ENCODE measurements at places on chromosomes 13 and 19. TPM values are rescaled to one million over a fixed set of nuclear protein-coding genes. Genes with fewer than 3 reads are reported as not detected.

The ADAMTSL5 gene
- total RNA-seq, result 46.9 TPM

The WDR87 gene
- not detected for total RNA-seq

The POSTN gene
- total RNA-seq, result 79.1 TPM

The AMER2 gene
- total RNA-seq, result not detected

The ZNF576 gene
- 13.0 TPM for total RNA-seq

The GSX1 gene
- not detected for total RNA-seq

The CYSLTR2 gene
- total RNA-seq, result 0.22 TPM

The ZNF578 gene
- total RNA-seq, result 2.1 TPM

The OR4F17 gene
- not detected for total RNA-seq

The HIPK4 gene
- 0.60 TPM for total RNA-seq

The IFNL1 gene
- not detected for total RNA-seq

The CRB3 gene
- total RNA-seq, result not detected

The CEACAM21 gene
- not detected for total RNA-seq

The ZNF599 gene
- total RNA-seq, result 13.3 TPM

The LYPD5 gene
- total RNA-seq, result 2.1 TPM

The NALCN gene
- total RNA-seq, result 7.3 TPM

The RINL gene
- 28.8 TPM for total RNA-seq

The ZNF333 gene
- 42.6 TPM for total RNA-seq

The C1QTNF9B gene
- total RNA-seq, result not detected

The C19orf12 gene
- total RNA-seq, result 53.6 TPM

DNA sequence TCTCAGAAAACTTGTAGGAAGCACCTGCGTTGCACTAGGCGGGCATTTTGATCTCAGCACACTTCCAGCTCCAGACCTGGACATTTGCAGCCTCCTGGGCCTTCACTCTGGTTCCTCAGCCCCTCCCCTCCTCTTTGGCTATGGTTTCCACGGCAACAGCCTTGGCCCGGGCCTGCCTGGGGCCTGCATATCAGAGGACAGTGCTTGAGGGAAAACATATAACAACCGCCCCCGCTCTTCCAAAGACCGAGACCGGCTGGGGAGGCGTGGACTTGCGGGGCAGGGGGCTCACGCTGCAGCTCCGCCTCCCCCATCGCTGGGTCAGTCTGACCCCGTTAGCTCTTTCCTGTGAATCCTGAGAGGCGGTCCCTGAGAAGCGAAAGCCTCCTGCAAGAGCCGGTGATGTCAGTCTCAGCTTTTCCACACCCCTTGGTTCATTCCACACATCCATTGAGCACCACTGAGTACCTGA, 125.7 kb upstream of the PEG3 start:
- H3K4me3 ChIP-seq, result no peak overlapping the region
- H3K4me1 ChIP-seq, result no peaks in the 10 kb centered on the region
- H3K36me3 ChIP-seq, result no peaks in the 10 kb centered on the region
- H3K27me3 ChIP-seq, result no peaks in the 10 kb centered on the region
- no peak overlapping the region for H3K27ac ChIP-seq

DNA sequence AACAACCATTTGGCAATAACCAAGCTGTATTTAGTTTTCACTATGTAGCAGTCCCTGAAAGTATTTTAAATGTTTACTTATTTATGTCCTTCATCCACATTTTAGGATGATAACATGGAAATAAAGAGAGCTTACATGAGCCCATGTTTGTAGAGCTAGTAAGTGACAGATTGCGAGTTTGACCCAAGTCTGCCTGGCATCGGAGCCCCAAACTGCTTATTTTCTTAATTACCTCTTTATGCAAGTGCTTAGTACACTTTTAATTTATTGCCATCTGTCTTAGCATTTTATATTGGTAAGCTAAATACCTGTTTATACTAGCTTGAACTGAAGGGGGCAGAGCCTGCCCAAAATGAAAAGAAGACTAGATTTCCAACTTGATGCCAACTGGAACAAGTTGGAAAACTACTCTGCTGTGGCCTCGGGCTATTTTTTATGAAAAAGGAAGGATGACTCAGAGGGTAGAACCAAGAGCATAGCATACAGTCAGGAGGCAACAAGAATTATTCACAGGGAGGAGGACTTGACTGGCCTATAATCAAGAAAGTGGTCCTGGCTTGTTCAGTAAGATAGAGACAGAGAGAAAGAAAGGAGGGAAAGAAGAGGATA, 150.2 kb downstream of the NDFIP2 start:
- no peak for DNase-seq
- no peak overlapping the region for H3K4me3 ChIP-seq
- H3K27me3 ChIP-seq, result no peaks in the 10 kb centered on the region
- H3K36me3 ChIP-seq, result no peaks in the 10 kb centered on the region
- no peaks in the 10 kb centered on the region for H3K4me1 ChIP-seq
- H3K27ac ChIP-seq, result no peak overlapping the region

GRCh38 chr13:39417131-39417530, 185.9 kb downstream of the LHFPL6 start:
- H3K27ac ChIP-seq, result peak overlapping the region; percentile 46
- peaks cover 31% of the 10 kb centered on the region for H3K4me1 ChIP-seq

DNA sequence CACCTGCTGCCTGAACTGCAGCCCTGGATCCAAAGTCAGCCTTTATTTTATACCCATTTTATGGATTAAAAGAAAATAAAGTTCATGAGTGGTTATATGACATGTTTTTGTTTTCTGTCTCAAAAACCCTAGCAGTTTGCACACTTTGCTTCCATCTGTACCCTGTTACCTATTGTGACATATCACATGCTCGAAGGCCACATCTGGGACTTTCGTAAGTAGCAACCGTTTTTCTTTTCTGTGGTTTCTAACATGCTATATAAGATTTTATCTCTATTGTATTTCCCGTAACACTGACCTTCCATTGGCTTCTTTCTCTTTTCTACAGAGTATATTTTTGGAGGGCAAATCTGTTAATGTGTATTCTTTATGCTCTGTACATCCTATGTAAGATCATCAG, 1007.2 kb downstream of the PCDH9 start:
- H3K4me3 ChIP-seq, result no peak overlapping the region
- no peaks in the 10 kb centered on the region for H3K4me1 ChIP-seq
- H3K36me3 ChIP-seq, result no peaks in the 10 kb centered on the region
- H3K27me3 ChIP-seq, result no peaks in the 10 kb centered on the region

GRCh38 chr19:10574462-10574861, 5.7 kb upstream of the CDKN2D start:
- no peak overlapping the region for H3K27ac ChIP-seq
- no peak overlapping the region for H3K4me3 ChIP-seq
- no peak for DNase-seq

- no peaks in the 10 kb centered on the region for H3K36me3 ChIP-seq
- peak overlapping the region; percentile 47 for H3K27ac ChIP-seq
- no peak overlapping the region for H3K4me3 ChIP-seq
- DNase-seq, result no peak
- peaks cover 6% of the 10 kb centered on the region for H3K4me1 ChIP-seq
Measured at GRCh38 chr13:48144413-48145035, 49.6 kb upstream of the MED4 start.

- no peaks in the 10 kb centered on the region for H3K4me1 ChIP-seq
- H3K4me3 ChIP-seq, result no peak overlapping the region
- H3K27ac ChIP-seq, result no peak overlapping the region
- no peak for DNase-seq
- no peaks in the 10 kb centered on the region for H3K36me3 ChIP-seq
- H3K27me3 ChIP-seq, result no peaks in the 10 kb centered on the region
Measured at GRCh38 chr13:51213173-51213728, 8.9 kb upstream of the FAM124A start.

DNA sequence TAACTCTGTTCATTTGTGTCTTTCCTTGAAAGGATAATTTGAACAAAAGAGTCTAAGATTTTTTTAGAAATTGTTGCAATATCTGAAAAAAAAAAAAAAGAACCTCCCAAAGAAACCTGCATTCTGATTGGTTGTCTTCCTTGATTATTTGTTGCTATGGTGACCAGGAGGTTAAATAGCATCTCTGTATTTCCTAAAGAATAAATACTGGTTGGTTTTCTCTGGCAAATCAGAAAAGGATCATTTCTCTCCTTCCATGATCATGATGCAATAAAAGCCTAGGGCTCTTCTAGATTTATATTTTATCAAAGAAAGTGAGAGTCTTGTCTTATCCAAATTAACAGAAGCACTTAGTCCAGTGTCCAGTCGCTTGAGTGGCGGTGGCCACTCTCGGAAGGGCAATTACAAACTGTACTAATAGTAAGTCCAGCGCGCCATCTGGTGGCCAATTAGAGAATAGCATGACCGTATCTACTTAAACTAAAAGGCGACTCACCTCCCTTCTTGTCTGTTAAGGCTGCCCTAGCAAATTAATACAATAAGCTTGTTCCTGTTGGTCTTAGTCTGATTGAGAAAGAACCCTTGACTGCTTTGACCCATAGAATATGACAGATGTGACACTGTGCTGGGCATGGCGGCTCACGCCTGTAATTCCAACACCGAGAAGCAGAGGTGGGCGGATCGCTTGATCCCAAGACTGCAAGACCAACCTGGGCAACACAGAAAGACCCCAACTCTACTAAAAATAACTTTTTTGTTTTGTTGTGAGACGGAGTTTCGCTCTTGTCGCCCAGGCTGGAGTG, 47.0 kb upstream of the PNMA8B start:
- H3K27ac ChIP-seq, result no peak overlapping the region
- DNase-seq, result peak; percentile 100
- H3K27me3 ChIP-seq, result no peaks in the 10 kb centered on the region
- no peak overlapping the region for H3K4me3 ChIP-seq

DNA sequence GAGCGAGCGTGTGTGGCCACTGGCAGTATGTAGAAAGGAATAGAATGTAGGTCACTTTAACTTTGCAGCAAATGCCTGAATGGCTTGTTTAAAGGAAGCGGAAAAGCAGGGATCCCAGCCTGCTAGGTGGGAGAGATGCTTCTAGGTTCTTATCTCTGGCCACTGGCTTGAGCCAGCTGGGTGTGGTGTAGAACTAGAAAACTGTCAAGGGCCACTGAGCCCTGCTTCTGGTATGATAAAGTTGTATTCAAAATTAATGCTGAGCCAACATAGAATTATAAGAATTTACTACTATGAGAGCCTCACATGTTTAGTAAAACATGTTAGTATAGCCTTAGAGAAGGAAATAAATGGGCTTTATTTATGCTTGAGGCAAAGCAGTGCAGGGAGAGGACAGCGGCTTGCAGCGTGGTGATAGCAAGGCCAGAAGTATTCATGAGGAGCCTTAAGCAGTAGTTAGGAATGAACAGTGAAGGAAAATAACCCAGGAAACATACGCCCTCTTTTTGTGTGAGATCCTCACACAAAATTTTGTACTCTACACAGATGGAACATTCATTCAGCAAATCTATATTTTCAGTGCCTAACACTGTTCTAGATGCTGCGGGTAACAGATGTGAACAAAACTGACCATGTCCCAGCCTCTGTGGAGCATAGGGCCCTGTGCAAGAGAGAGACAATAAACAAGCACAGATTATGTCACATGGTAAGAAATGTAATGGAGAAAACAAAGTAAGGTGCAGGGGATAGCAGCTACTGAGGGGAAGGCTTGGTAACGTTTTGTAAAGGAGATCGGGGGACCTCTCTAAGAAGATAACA, 863.2 kb downstream of the DIAPH3 start:
- no peaks in the 10 kb centered on the region for H3K4me1 ChIP-seq
- no peak overlapping the region for H3K27ac ChIP-seq
- no peak for DNase-seq

GRCh38 chr13:81987677-81988357, 1646.9 kb upstream of the SPRY2 start:
- DNase-seq, result no peak
- no peaks in the 10 kb centered on the region for H3K4me1 ChIP-seq
- H3K36me3 ChIP-seq, result no peaks in the 10 kb centered on the region

GRCh38 chr19:12111176-12111575, 29.0 kb downstream of the ZNF20 start:
- no peak for DNase-seq
- H3K4me3 ChIP-seq, result no peak overlapping the region
- H3K4me1 ChIP-seq, result no peaks in the 10 kb centered on the region

DNA sequence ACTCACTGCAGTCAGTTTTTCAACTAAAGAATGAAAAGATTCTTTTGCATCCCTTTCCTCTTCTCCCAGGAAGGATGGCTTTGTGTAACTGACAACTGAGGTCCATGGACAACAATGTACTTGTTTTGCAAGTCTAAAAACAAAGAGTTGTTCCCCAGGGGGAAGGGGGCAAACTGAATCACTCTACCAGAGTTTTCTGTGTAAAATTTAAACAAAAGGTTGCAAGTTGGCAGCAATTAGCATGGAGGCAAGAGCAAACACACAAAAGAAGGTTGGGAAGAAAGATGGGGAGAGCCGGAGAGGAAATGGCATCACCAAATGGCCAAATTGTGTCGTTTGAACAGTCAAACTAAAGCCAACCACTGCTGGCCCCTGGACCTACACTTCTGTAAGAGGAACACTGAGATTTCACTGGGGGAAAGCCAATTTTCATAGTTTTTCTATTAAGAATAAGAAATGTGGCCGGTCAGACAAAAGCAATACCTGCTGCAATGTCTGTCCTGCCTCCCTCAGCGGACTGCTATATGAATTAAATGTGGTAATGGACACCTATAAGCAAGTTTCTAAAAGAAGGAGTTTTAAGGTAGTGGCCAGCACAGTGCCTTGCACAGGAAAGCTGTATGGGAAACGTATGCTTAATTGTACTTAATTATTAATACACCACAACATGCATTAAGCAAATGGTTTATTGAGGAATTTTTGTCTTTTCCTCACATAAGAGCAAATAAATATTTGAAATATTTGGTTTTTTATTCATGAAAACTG, 16.1 kb upstream of the SACS start:
- H3K27ac ChIP-seq, result no peak overlapping the region
- DNase-seq, result no peak
- no peak overlapping the region for H3K4me3 ChIP-seq
- no peaks in the 10 kb centered on the region for H3K27me3 ChIP-seq

DNA sequence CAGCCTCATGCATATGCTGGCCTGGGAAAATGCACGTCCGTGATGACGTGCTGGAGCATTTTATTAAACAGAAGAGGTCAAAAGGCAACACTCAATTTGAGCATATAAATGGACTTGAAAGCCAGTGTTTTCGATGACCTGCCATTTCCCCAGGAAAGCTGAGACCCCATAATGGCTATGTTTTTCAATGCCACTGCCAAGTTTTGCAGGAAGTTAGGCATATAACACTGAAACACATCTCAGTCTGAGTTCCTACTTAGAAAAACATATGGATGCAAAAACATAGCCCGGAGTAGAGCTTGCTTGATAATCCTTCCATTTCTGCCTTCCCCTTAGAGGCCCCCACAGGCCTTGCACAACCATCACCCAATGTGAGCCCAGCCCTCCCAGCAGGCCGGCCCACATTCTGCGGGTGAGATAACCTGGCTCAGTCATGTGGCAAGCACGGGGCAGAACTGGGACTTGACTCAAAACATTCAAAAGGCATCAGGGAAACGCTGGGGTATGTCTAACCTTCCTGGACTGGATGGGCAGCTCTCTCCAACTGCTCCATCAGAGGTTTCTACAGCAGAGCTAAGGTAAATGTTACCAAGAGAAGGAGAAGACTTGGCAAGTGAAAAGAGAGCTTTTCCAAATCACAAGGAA, 24.9 kb downstream of the EPS15L1 start:
- no peaks in the 10 kb centered on the region for H3K36me3 ChIP-seq
- H3K4me1 ChIP-seq, result peaks cover 17% of the 10 kb centered on the region
- no peaks in the 10 kb centered on the region for H3K27me3 ChIP-seq

- no peak overlapping the region for H3K4me3 ChIP-seq
- DNase-seq, result no peak
- no peaks in the 10 kb centered on the region for H3K27me3 ChIP-seq
- peak overlapping the region; percentile 71 for H3K27ac ChIP-seq
- H3K36me3 ChIP-seq, result no peaks in the 10 kb centered on the region
Measured at GRCh38 chr19:19372656-19373416, 32.6 kb upstream of the GATAD2A start.

GRCh38 chr19:41795031-41795461, 1.3 kb upstream of the CEACAM3 start:
- H3K27ac ChIP-seq, result no peak overlapping the region
- H3K27me3 ChIP-seq, result peaks cover 6% of the 10 kb centered on the region
- no peaks in the 10 kb centered on the region for H3K4me1 ChIP-seq
- no peaks in the 10 kb centered on the region for H3K36me3 ChIP-seq
